Colonic mucosa (tissue), 4 donors: ENCODE measurements at places on chromosomes 7 and 10. TPM values are rescaled to one million over a fixed set of nuclear protein-coding genes. Genes with fewer than 3 reads are reported as not detected.

DNA sequence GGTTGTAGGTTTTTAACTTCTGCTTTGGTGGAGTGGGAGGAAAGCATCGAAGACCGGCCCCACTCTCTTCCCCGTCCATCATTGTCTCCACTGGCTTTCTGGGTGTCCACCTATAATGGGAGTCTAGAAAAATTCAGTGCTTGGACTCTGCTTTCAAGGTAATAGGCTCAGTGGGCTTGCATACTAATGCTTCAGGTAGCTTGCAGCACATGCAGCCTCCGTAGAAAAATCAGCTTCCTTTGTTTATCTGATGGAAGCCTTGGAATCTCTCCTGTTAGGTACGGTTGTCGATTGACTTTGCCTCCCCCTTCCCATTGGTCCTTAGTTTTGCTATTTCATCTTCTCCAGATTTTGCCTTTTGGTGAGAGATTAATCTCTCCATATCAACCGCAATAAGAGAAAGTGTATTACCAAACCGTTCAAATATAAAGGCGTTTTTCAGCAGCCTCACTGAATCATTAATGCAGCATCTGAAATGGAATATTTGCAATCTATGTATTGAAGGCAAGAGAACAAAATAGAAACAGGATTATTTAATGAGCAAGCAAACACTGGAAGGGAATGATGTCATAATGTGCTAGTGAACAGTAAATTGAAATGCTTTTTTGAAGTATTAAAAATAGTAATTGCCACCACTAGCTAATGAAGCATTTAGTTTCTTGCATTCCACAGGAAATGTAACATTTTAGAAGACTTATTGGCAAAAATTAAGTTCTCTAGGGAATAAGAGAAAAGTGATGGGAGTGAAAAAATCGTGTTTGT, 944 bp downstream of the AVL9 start:
- H3K4me3 ChIP-seq = peak overlapping the region; percentile 95
- DNase-seq = no peak
- no peaks in the 10 kb centered on the region for H3K27me3 ChIP-seq
- no peaks in the 10 kb centered on the region for H3K36me3 ChIP-seq

DNA sequence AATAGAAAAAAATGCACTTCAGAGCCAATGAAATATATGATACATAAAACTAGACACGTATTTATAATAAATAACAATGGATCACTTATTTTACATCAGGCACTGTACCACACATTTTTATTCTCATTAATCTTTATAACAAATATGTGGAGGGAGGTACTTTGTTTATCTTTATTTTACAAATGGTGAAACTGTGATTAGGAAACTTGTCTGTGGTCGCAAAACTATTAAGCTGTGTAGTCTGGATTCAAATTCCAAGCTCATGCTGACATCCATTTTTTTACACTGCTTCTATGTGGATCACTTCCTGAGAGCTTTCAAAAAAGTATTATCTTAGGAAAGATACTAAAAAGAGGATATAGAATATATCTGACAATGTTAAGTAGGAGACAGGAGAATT, 978.6 kb downstream of the SORCS1 start:
- no peaks in the 10 kb centered on the region for H3K36me3 ChIP-seq
- H3K4me3 ChIP-seq = no peak overlapping the region
- H3K4me1 ChIP-seq = no peaks in the 10 kb centered on the region
- DNase-seq = no peak
- no peak overlapping the region for H3K27ac ChIP-seq

Gene LZTS2
- total RNA-seq = 36.5 TPM

GRCh38 chr7:70459546-70459945, 672.4 kb upstream of the GALNT17 start:
- H3K4me1 ChIP-seq = no peaks in the 10 kb centered on the region
- no peaks in the 10 kb centered on the region for H3K36me3 ChIP-seq
- no peak for DNase-seq
- no peaks in the 10 kb centered on the region for H3K27me3 ChIP-seq
- H3K4me3 ChIP-seq = no peak overlapping the region
- no peak overlapping the region for H3K27ac ChIP-seq

- DNase-seq = no peak
- no peak overlapping the region for H3K4me3 ChIP-seq
- no peaks in the 10 kb centered on the region for H3K27me3 ChIP-seq
Measured at GRCh38 chr7:77351539-77352004, 64.6 kb downstream of the GSAP start.

DNA sequence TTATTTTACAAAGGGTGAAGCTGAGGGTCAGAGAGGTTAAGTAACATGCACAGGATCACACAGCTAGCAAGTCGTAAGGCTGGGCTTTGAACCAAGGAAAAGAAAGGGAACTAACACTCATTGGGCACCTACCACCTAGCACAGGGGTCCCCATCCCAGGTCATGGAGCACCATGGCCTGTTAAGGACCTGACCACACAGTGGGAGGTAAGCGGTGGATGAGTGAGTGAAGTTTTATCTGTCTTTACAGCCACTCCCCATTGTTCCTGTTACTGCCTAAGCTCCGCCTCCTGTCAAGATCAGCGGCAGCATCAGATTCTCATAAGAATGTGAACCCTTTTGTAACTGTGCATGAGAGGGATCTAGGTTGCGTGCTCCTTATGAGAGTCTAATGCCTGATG, 222.8 kb downstream of the RAB11FIP2 start:
- H3K4me1 ChIP-seq = no peaks in the 10 kb centered on the region
- H3K36me3 ChIP-seq = no peaks in the 10 kb centered on the region
- H3K27me3 ChIP-seq = no peaks in the 10 kb centered on the region
- DNase-seq = no peak
- H3K4me3 ChIP-seq = no peak overlapping the region
- no peak overlapping the region for H3K27ac ChIP-seq

Gene EFCAB10
- total RNA-seq = not detected

Gene MAPK8
- total RNA-seq = 43.3 TPM

Gene GIMAP1
- total RNA-seq = 0.94 TPM

GRCh38 chr10:132394936-132395703, 1.9 kb upstream of the PWWP2B start:
- no peaks in the 10 kb centered on the region for H3K27me3 ChIP-seq
- no peaks in the 10 kb centered on the region for H3K36me3 ChIP-seq
- H3K27ac ChIP-seq = peak overlapping the region; percentile 86
- peaks cover 24% of the 10 kb centered on the region for H3K4me1 ChIP-seq
- DNase-seq = no peak
- peak overlapping the region; percentile 52 for H3K4me3 ChIP-seq

GRCh38 chr10:127372361-127372760, 176.0 kb upstream of the INSYN2A start:
- no peak for DNase-seq
- no peaks in the 10 kb centered on the region for H3K27me3 ChIP-seq
- H3K36me3 ChIP-seq = no peaks in the 10 kb centered on the region
- no peak overlapping the region for H3K27ac ChIP-seq
- no peaks in the 10 kb centered on the region for H3K4me1 ChIP-seq
- no peak overlapping the region for H3K4me3 ChIP-seq

DNA sequence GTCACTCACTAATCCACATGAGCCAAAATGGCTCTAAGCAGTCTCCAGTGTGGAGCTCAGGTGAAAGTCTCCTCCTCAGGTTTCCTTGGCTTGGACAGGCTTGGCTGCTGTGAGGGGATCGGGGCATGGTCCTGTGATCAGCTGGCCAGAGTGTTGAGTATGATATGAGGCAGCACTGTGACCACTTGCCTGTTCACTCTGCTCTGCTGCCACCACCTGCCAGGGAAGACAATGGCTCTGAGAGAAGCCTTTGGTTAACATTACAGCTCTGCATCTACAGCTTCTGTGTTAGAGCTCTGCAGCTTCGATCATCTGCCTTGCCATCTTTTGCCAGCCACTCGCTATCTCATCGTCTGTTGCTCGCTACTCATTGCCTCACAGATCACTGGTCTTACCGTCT, 20.1 kb upstream of the PTN start:
- H3K4me1 ChIP-seq = no peaks in the 10 kb centered on the region
- H3K36me3 ChIP-seq = no peaks in the 10 kb centered on the region
- no peaks in the 10 kb centered on the region for H3K27me3 ChIP-seq
- no peak overlapping the region for H3K27ac ChIP-seq

- H3K4me1 ChIP-seq = no peaks in the 10 kb centered on the region
- H3K27me3 ChIP-seq = no peaks in the 10 kb centered on the region
- no peak for DNase-seq
- H3K36me3 ChIP-seq = no peaks in the 10 kb centered on the region
Measured at GRCh38 chr7:84735677-84736076, 451.2 kb downstream of the SEMA3D start.

Gene WIPF3
- 2.3 TPM for total RNA-seq

GRCh38 chr7:142585425-142585824, 163.8 kb upstream of the PRSS1 start:
- H3K27me3 ChIP-seq = no peaks in the 10 kb centered on the region
- H3K4me3 ChIP-seq = no peak overlapping the region
- H3K36me3 ChIP-seq = no peaks in the 10 kb centered on the region
- no peak for DNase-seq
- H3K4me1 ChIP-seq = no peaks in the 10 kb centered on the region

Gene ANKRD61
- not detected for total RNA-seq

DNA sequence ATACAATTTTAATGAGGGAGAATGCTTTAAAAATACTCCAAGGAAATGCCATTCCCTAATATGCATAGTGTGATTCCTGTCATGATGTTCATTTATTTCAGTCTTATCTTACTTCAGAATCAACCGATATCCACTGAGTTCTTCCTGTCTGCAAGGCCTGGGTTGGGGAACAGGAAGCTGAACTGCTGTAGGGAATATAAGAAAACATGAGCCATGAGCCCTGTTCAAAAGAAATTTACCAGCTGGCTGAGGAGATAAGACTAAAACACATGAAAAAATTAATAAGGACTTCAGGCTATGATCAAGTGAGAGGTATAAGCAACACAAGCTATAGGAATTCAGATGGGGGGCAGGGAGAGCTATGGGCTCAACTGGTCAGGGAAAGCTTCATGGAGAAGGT, 184.7 kb downstream of the PLPP4 start:
- H3K4me3 ChIP-seq = no peak overlapping the region
- no peak overlapping the region for H3K27ac ChIP-seq
- DNase-seq = no peak
- no peaks in the 10 kb centered on the region for H3K36me3 ChIP-seq
- no peaks in the 10 kb centered on the region for H3K27me3 ChIP-seq
- H3K4me1 ChIP-seq = no peaks in the 10 kb centered on the region

- no peaks in the 10 kb centered on the region for H3K36me3 ChIP-seq
- peak; percentile 56 for DNase-seq
- H3K27ac ChIP-seq = no peak overlapping the region
- peak overlapping the region; percentile 8 for H3K4me3 ChIP-seq
- H3K27me3 ChIP-seq = peaks cover 29% of the 10 kb centered on the region
- H3K4me1 ChIP-seq = no peaks in the 10 kb centered on the region
Measured at GRCh38 chr10:28668363-28669226, 8.7 kb upstream of the BAMBI start.

DNA sequence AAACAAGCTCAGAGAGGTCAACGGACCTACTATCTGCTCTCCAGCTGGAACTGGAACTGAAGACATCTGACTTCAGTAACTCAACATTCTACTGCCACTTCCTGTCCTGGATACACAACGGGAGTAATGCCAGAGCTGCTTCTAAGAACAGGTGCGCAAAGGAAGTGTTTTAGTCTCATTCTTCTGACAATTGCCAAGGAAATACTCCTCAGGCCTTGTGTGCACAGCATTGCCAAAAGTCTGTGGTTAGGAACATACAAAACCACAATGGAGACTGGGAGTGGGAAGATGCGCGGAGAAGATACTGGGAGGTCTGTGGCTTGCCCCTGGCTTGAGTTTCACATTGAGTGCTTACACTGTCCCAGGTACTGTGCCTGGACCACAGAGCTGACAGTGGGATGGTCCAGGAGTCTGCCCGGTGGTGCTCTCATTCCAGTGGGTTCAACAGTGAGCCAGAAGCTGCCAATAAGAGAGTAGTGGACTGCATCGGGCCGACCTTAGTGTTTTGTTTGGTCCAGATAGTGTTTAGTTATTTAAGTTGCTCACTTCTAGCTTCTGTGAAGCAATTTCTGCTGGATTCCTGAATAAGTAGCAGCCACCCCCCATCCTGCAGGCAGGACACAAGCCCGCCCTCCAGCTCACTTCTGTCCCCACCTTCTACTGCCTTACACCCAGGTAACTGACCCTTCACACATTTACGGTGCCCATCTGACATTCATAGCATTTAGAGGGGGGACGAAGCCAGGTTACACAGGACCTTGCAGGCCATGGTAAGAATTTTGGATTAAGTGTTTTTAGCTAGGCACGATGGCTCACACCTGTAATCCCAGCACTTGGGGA, 10.3 kb downstream of the TBL2 start:
- DNase-seq = no peak
- H3K36me3 ChIP-seq = peaks cover 13% of the 10 kb centered on the region
- no peaks in the 10 kb centered on the region for H3K27me3 ChIP-seq
- no peak overlapping the region for H3K4me3 ChIP-seq
- H3K4me1 ChIP-seq = no peaks in the 10 kb centered on the region
- no peak overlapping the region for H3K27ac ChIP-seq

Gene PARD3
- total RNA-seq = 48.8 TPM

DNA sequence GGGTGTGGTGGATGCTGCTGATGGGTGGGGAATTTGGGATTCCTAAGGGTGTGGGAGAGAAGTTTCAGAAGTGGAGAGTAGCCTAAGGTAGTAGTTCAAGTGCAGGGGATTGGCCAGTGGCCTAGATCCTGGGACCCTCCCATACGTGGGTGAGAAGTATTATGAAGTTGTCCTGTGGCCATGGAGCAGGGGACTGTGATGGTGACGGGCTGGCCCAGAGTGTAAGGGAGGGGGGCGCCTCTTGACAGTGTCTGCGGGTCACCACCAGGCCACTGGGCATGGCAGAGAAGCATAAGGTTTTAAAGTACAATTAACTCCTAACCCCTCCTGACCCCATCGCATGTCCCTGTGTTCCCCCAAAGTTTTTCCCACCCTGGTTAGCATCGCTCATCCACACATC, 70.2 kb downstream of the RBM33 start:
- DNase-seq = no peak
- no peaks in the 10 kb centered on the region for H3K27me3 ChIP-seq
- no peaks in the 10 kb centered on the region for H3K4me1 ChIP-seq
- no peak overlapping the region for H3K4me3 ChIP-seq
- no peak overlapping the region for H3K27ac ChIP-seq

GRCh38 chr7:139645572-139646523, 122.4 kb downstream of the CLEC2L start:
- no peaks in the 10 kb centered on the region for H3K27me3 ChIP-seq
- H3K27ac ChIP-seq = no peak overlapping the region
- peak; percentile 89 for DNase-seq
- no peaks in the 10 kb centered on the region for H3K36me3 ChIP-seq
- no peak overlapping the region for H3K4me3 ChIP-seq

Gene FBXL15
- 23.7 TPM for total RNA-seq
